ENCODE measurements at places on chromosomes 4 and X.

- H3K27me3 ChIP-seq, result no peaks in the 10 kb centered on the region
Measured at GRCh38 chrX:76253432-76253831, 80.6 kb downstream of the PBDC1 start.

- H3K4me1 ChIP-seq, result peaks cover 22% of the 10 kb centered on the region
- H3K27ac ChIP-seq, result peak overlapping the region; percentile 90
- H3K27me3 ChIP-seq, result no peaks in the 10 kb centered on the region
- DNase-seq, result no peak
Measured at GRCh38 chr4:165384598-165384997, 5.8 kb downstream of the CPE start.

GRCh38 chr4:38949411-38950051 is 81.9 kb downstream of the FAM114A1 start:
- no peak for DNase-seq
- H3K4me3 ChIP-seq, result no peak overlapping the region
- H3K27ac ChIP-seq, result no peak overlapping the region
- H3K27me3 ChIP-seq, result no peaks in the 10 kb centered on the region
- H3K36me3 ChIP-seq, result peaks cover 10% of the 10 kb centered on the region

- H3K27ac ChIP-seq, result no peak overlapping the region
- no peaks in the 10 kb centered on the region for H3K27me3 ChIP-seq
- H3K4me1 ChIP-seq, result no peaks in the 10 kb centered on the region
- no peak for DNase-seq
- no peaks in the 10 kb centered on the region for H3K36me3 ChIP-seq
- H3K4me3 ChIP-seq, result no peak overlapping the region
Measured at GRCh38 chrX:120125444-120125843, 9.7 kb upstream of the RHOXF1 start.

GRCh38 chr4:1219566-1219950 is 29.4 kb downstream of the CTBP1 start:
- no peaks in the 10 kb centered on the region for H3K27me3 ChIP-seq
- peaks cover 45% of the 10 kb centered on the region for H3K36me3 ChIP-seq
- no peak overlapping the region for H3K4me3 ChIP-seq

DNA sequence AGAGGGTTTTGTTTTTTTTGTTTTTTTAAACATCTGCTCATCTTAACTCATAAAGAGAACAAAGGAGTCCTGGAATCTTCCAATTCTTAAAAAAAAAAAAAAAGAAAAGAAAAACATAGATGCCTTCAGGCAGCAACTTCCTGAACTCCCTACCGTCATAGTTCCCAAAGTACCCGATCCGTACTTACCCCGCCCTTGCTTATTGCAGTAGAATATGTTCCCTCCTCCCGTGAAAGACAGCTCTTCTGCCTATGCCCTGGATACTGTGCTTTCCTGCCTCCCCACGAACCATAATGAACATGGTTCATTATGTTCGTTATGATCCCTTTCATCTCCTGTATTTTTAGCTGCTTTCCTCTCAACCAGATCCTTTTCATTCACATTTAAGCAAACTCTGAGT is 40.3 kb downstream of the KLHL5 start:
- H3K27me3 ChIP-seq, result no peaks in the 10 kb centered on the region
- no peak overlapping the region for H3K4me3 ChIP-seq
- H3K4me1 ChIP-seq, result no peaks in the 10 kb centered on the region
- peaks cover 23% of the 10 kb centered on the region for H3K36me3 ChIP-seq

- no peak overlapping the region for H3K27ac ChIP-seq
- H3K27me3 ChIP-seq, result no peaks in the 10 kb centered on the region
- no peak overlapping the region for H3K4me3 ChIP-seq
- no peaks in the 10 kb centered on the region for H3K4me1 ChIP-seq
Measured at GRCh38 chr4:6507345-6507744, 34.9 kb upstream of the PPP2R2C start.

- H3K27me3 ChIP-seq, result no peaks in the 10 kb centered on the region
- no peak overlapping the region for H3K4me3 ChIP-seq
- H3K36me3 ChIP-seq, result peaks cover 7% of the 10 kb centered on the region
- H3K27ac ChIP-seq, result no peak overlapping the region
- no peaks in the 10 kb centered on the region for H3K4me1 ChIP-seq
Measured at GRCh38 chr4:40931238-40931637, 181.5 kb downstream of the NSUN7 start.

- H3K27ac ChIP-seq, result no peak overlapping the region
- H3K27me3 ChIP-seq, result no peaks in the 10 kb centered on the region
- no peaks in the 10 kb centered on the region for H3K4me1 ChIP-seq
- DNase-seq, result no peak
- peaks cover 36% of the 10 kb centered on the region for H3K36me3 ChIP-seq
Measured at GRCh38 chr4:151658959-151659600, 101.7 kb downstream of the GATB start.

- H3K4me3 ChIP-seq, result no peak overlapping the region
- no peaks in the 10 kb centered on the region for H3K27me3 ChIP-seq
- H3K27ac ChIP-seq, result no peak overlapping the region
- DNase-seq, result peak; percentile 19
- peaks cover 23% of the 10 kb centered on the region for H3K36me3 ChIP-seq
- H3K4me1 ChIP-seq, result no peaks in the 10 kb centered on the region
Measured at GRCh38 chr4:2712261-2712842, 43.8 kb downstream of the TNIP2 start.

- DNase-seq, result no peak
- no peak overlapping the region for H3K4me3 ChIP-seq
- no peaks in the 10 kb centered on the region for H3K36me3 ChIP-seq
Measured at GRCh38 chr4:154467886-154468285, 23.7 kb downstream of the DCHS2 start.

- DNase-seq, result no peak
- H3K36me3 ChIP-seq, result no peaks in the 10 kb centered on the region
- H3K27me3 ChIP-seq, result no peaks in the 10 kb centered on the region
- H3K4me1 ChIP-seq, result no peaks in the 10 kb centered on the region
Measured at GRCh38 chr4:112060212-112060611, 85.0 kb upstream of the FAM241A start.

DNA sequence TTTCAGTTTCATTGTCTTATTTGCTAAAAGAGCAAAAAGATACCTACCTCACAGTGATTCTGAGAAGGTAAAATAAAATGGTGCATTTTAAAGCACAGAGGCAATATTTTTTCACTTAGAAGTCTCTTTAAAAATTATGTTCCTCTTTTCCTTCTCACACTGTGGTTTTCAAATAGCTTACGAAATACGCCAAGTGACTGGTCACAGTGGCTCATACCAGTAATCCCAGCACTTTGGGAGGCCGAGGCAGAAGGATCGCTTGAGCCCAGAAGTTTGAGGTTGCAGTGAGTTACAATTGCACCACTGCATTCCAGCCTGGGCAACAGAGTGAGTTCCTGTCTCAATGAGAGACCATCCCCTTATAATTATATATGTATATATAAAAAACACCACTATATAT is 372.6 kb downstream of the FBXO8 start:
- H3K27ac ChIP-seq, result no peak overlapping the region
- H3K27me3 ChIP-seq, result no peaks in the 10 kb centered on the region
- H3K36me3 ChIP-seq, result no peaks in the 10 kb centered on the region

- H3K27me3 ChIP-seq, result no peaks in the 10 kb centered on the region
- H3K36me3 ChIP-seq, result no peaks in the 10 kb centered on the region
- H3K27ac ChIP-seq, result peak overlapping the region; percentile 50
- H3K4me1 ChIP-seq, result peaks cover 5% of the 10 kb centered on the region
- no peak overlapping the region for H3K4me3 ChIP-seq
Measured at GRCh38 chr4:107619066-107619465, 101.0 kb downstream of the PAPSS1 start.

DNA sequence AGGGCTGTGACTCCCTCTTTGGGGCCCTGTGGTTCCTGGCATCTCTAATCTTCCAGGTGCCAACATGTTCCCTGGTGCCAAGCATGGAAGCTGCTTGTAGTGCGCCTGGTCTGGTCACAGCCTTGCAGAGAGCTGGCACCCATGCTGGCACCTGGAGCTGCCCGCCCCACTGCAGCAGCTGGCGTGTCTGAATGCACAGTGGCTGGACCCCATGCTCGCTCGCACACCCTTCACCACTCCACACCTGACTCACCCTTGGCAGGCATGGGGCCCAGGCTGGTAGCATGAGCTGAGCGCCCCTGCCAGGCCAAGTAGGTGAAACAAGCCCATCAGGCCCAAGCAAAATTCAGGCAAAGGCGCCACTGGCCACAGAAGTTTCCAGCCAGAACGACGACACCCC is 119.1 kb downstream of the DNAAF6 start:
- no peaks in the 10 kb centered on the region for H3K4me1 ChIP-seq
- no peak overlapping the region for H3K4me3 ChIP-seq
- H3K36me3 ChIP-seq, result no peaks in the 10 kb centered on the region
- no peaks in the 10 kb centered on the region for H3K27me3 ChIP-seq

- H3K4me3 ChIP-seq, result no peak overlapping the region
- no peaks in the 10 kb centered on the region for H3K36me3 ChIP-seq
- DNase-seq, result no peak
- no peaks in the 10 kb centered on the region for H3K4me1 ChIP-seq
- no peak overlapping the region for H3K27ac ChIP-seq
Measured at GRCh38 chr4:25343671-25344070, 31.1 kb downstream of the ZCCHC4 start.

- DNase-seq, result no peak
- no peak overlapping the region for H3K27ac ChIP-seq
- no peak overlapping the region for H3K4me3 ChIP-seq
- no peaks in the 10 kb centered on the region for H3K27me3 ChIP-seq
- no peaks in the 10 kb centered on the region for H3K36me3 ChIP-seq
Measured at GRCh38 chr4:98674404-98675173, 16.2 kb upstream of the TSPAN5 start.

DNA sequence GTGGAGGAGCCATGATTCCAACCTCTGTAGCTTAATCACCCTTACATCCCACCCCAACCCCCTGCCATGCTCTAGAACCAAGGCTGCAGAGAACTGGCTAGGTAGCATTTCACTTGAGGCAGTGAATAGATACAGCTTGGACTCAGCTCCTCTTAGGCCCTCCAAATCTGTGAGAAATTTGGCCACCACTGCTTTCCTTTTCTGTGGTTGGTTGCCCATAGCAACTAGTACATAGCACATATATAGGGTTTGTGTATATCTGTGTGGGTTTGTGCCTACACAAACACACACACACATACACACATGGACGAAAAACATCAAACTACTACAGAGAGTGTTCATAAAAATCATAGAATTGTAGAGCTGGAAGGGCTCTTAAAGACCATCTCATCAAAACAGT is 52.0 kb upstream of the CCDC160 start:
- no peaks in the 10 kb centered on the region for H3K27me3 ChIP-seq
- no peaks in the 10 kb centered on the region for H3K4me1 ChIP-seq
- H3K27ac ChIP-seq, result no peak overlapping the region
- H3K36me3 ChIP-seq, result no peaks in the 10 kb centered on the region

- H3K27ac ChIP-seq, result no peak overlapping the region
- DNase-seq, result no peak
- no peaks in the 10 kb centered on the region for H3K36me3 ChIP-seq
- no peaks in the 10 kb centered on the region for H3K4me1 ChIP-seq
- H3K27me3 ChIP-seq, result no peaks in the 10 kb centered on the region
Measured at GRCh38 chr4:172323288-172323687, 510.1 kb downstream of the GALNTL6 start.

- no peak for DNase-seq
- no peaks in the 10 kb centered on the region for H3K4me1 ChIP-seq
- no peak overlapping the region for H3K27ac ChIP-seq
- H3K36me3 ChIP-seq, result no peaks in the 10 kb centered on the region
Measured at GRCh38 chr4:133493776-133494175, 344.7 kb downstream of the PCDH10 start.

GRCh38 chr4:41505161-41505661 is 32.7 kb upstream of the LIMCH1 start:
- H3K27ac ChIP-seq, result peak overlapping the region; percentile 70
- peak; percentile 89 for DNase-seq
- H3K36me3 ChIP-seq, result no peaks in the 10 kb centered on the region
- H3K4me1 ChIP-seq, result peaks cover 57% of the 10 kb centered on the region
- no peak overlapping the region for H3K4me3 ChIP-seq

- no peak for DNase-seq
- no peaks in the 10 kb centered on the region for H3K4me1 ChIP-seq
- H3K4me3 ChIP-seq, result no peak overlapping the region
- H3K36me3 ChIP-seq, result no peaks in the 10 kb centered on the region
Measured at GRCh38 chrX:103367502-103367901, 8.8 kb upstream of the BEX3 start.

DNA sequence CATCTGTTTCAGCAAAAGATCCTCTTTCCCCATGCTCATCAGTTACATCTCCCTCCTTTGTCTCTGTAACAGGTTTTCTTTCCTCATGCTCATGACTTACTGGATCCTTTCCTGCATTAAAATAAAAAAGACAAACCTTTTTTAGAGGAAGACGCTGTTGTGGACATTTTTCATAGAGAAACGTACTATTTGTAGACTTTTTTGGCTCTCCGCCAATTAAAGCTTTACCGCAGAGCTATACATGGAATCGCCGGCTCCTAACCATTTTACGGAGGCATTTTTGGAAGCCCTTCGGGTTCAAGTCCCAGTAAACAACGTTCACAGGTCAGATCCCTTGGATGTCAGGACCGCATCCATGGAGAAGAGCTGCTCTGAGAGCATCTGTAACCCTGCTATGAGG is 1.3 kb downstream of the FAM9C start:
- no peak for DNase-seq
- H3K27me3 ChIP-seq, result no peaks in the 10 kb centered on the region
- H3K27ac ChIP-seq, result no peak overlapping the region
- no peak overlapping the region for H3K4me3 ChIP-seq

DNA sequence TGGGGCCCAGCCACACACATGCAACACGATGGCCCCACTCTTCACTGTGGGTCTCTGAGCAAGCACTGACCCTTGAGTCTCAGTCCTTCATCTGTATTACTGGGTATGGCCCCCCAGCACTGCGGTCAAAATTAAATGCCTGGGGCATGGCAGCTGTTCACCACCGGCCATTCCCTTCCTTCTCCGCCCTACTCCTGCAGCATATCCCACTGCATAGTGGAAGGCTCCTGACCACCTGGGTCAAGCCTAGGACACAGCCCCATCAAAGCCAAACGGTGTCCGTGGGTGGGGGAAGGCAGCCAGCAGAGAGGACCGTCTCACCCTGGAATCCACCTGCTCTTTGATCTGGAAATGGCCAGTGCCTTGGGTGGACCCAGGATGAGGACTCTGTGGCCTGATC is 30.7 kb downstream of the PPP2R2C start:
- no peak overlapping the region for H3K4me3 ChIP-seq
- no peak for DNase-seq
- H3K27ac ChIP-seq, result no peak overlapping the region
- H3K4me1 ChIP-seq, result no peaks in the 10 kb centered on the region
- no peaks in the 10 kb centered on the region for H3K36me3 ChIP-seq
- no peaks in the 10 kb centered on the region for H3K27me3 ChIP-seq

DNA sequence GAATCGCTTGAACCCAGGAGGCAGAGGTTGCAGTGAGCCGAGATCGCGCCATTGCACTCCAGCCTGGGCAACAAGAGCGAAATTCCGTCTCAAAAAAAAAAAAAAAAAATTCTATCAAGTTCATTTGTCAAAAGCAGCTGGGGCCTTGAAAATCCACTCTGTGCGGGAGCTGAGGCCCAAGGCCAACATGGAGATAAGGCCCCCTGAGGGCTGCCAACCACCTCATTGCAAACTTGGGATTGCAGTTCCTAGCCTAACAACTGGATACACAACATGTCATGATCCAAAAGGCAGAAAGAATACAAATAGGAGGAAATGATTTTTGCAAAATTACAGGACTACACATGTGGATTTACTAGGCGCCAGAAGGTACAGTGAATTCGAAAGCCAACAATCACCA is 22.5 kb upstream of the PRDX4 start:
- DNase-seq, result no peak
- no peak overlapping the region for H3K27ac ChIP-seq
- H3K36me3 ChIP-seq, result no peaks in the 10 kb centered on the region
- H3K27me3 ChIP-seq, result no peaks in the 10 kb centered on the region
- H3K4me3 ChIP-seq, result no peak overlapping the region

- H3K36me3 ChIP-seq, result no peaks in the 10 kb centered on the region
- H3K27me3 ChIP-seq, result no peaks in the 10 kb centered on the region
Measured at GRCh38 chrX:97267396-97268181, 383.9 kb downstream of the RPA4 start.
